ENCODE measurements at places on chromosomes 3 and 15.

GRCh38 chr15:93196135-93196670 lies 107.2 kb upstream of the RGMA start:
- no peak for DNase-seq

DNA sequence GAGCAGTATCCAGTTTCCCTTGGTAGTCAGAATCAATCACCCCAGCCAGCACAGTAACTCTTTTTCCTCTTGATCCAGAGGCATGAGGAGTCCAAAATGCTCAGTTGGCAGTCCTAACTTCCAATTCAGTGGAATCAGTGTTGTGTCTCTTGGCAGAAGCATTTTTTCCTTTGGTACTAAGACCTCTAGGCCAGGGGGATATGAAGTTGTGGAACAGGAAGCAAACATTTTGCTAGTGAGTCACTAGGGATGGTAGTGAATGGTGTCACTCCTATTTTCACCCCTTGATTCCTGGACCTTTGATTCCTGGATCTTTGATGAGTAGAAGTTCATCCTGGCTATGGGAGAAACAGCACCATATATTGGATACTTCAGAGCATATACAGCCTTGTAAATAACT lies 70.5 kb upstream of the ALDH1A3 start:
- no peak for DNase-seq

DNA sequence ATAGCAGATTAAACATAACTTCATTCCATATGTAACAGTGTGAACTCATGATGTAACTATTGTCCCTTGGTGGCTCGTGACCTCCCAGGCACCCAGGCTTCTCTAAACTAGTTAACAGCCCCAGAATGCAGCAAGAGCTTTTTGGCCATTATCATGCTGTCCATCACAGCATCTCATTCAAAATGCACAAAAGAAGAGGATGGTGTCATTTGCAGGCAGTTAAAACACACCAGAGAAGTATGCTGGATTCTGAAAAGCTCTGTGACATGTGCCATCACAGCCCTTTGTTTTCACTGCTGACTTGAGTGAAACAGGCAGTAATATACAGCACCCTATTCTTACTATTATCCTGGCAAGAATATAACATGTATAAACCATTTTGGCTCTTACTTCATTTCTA lies 117.6 kb upstream of the CHMP2B start:
- no peak for DNase-seq

DNA sequence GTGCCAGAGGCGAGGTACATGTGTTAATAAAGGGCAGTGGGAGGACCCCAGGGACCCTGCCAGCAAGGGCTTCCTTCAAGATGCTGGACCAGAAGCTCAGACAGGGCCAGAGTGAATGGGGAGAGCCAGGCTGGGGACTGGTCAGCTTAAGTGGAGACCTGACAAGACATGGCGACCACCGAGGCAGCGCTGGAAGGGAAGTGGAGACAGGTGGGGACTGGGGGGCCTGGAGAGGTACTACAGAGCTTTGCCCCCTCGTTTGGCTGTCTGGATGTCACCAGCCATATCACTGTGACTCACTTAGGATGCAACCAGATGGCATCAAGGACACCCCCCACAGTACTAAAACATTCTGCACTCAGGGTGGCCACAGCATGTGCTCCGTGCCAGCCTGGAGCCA lies 97.9 kb downstream of the ADCY5 start:
- DNase-seq: no peak

- no peak for DNase-seq
Measured at GRCh38 chr3:186896875-186897274, 33.5 kb upstream of the ST6GAL1 start.
